ENCODE measurements at places on chromosomes 6 and 20.

- no peak for DNase-seq
Observed at GRCh38 chr20:21104466-21104761, 1.7 kb downstream of the LINC00237 start.

- no peak for DNase-seq
Observed at GRCh38 chr20:36825385-36826104, 50.4 kb upstream of the TLDC2 start.

DNA sequence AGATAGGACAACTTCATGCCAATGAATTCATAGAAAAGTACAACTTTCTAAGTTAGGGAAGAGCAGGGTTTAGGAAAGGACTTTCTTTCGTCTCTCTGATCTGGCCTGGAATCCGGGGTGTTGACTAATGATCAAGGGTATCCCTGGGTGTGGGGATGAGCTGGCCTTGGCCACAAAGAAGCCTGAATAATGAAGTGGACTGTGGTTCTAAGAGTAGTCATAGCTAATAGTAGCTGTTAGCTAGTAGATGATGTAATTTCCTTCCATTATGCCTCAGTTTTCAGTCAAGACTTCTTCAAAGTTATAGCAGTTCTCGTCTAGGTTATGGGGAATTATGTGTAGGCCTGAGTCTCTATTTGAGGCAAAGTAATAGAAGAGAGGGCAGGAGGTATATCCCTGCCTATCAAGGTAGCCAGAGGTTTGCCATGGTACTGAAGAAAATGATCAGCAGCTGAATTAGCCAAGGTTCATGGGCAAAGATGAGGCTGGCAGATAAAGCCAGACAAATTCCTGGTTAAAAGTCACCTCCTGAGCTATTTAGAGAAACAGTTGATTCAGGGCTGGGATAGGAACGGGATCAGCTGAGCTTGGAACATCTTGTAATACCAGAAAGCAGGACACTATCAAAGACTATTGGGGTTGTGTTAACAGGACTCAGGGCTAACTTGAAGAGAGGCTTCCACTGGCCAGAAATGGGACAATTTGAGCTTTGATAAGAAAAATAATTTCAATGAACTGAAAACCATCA is 18.7 kb upstream of the TRPC4AP start:
- DNase-seq = no peak

DNA sequence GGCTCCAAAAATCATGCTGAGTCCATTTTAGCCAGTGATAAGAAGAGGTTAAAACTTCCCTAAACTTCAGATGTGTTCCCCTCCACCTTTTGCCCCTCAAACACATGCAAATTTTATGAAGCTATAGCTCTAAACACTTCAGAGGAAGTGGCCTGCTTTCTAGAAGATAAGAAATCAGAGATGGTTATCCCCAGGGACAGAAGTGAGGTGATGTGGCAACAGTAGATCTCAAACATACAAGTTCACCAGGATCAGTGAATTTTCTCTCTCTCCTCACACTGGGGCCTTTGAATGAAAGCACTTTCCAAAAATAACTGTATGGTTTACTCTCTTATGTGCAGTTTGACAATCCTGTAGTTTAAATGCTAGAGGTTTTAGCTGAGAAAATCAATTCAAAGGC is 332.0 kb downstream of the BTBD9 start:
- DNase-seq = no peak

GRCh38 chr6:119340796-119341487 is 8.6 kb downstream of the MAN1A1 start:
- no peak for DNase-seq

GRCh38 chr6:44028789-44029310 is 98.4 kb downstream of the MRPL14 start:
- DNase-seq = no peak
